ENCODE measurements at places on chromosomes 7 and 10. TPM values are rescaled to one million over a fixed set of nuclear protein-coding genes. Genes with fewer than 3 reads are reported as not detected.

Gene ANKRD30A
- not detected for total RNA-seq

GRCh38 chr10:11197266-11197712, 179.6 kb downstream of the CELF2 start:
- H3K4me3 ChIP-seq, result no peak overlapping the region
- no peaks in the 10 kb centered on the region for H3K27me3 ChIP-seq
- H3K4me1 ChIP-seq, result no peaks in the 10 kb centered on the region
- no peaks in the 10 kb centered on the region for H3K36me3 ChIP-seq
- H3K27ac ChIP-seq, result peak overlapping the region; percentile 12

Gene ACSL5
- 201 TPM for total RNA-seq

Gene PDK4
- total RNA-seq, result 6.3 TPM

Measured in liver (tissue), 10 donors.